Left hindlimb (tissue), 1 donor: ENCODE measurements at places on chromosomes 1 and 21.
A peak's percentile ranks its signal among the peaks of the same experiment; 100 is the strongest.

GRCh38 chr1:229091721-229092136 lies 179.2 kb upstream of the RAB4A start:
- DNase-seq, result no peak

DNA sequence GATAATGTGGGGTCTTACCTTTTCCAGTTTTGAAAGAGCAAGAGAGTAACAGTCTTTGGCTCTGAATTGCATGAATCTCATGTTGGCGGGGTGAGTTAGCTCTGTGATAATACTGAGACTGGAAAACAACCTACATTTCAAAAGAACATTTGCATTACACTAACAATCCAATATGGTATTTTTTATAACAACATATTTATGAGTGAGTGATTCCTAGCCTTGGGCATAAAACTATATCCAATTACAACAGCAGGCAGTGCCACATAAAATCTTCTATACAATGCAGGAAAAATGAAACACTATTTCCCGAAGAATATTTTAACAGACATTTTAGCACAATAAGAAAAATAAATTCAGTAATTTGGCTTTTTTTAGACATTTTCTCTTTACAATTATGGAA lies 303.0 kb downstream of the KCNT2 start:
- no peak for DNase-seq

DNA sequence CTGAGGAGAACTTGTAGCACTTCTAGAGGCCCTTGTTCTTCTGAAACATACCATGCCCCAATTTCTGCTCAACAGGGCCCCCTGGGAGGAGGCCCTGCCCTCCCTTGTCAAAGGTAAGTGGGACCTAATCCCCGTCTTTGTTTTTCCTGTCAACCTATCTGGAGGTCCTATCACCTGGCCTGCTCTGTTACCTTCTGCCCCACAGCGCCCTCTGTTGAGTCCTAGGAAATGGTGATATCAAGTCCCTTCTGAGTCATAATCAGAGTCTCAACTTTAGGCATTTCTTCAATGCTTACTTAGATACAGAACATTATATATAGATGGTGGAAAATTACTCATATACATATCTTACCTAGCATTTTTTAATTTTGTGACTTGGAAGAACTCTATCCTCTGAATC lies 28.2 kb upstream of the FCRL4 start:
- no peak for DNase-seq

DNA sequence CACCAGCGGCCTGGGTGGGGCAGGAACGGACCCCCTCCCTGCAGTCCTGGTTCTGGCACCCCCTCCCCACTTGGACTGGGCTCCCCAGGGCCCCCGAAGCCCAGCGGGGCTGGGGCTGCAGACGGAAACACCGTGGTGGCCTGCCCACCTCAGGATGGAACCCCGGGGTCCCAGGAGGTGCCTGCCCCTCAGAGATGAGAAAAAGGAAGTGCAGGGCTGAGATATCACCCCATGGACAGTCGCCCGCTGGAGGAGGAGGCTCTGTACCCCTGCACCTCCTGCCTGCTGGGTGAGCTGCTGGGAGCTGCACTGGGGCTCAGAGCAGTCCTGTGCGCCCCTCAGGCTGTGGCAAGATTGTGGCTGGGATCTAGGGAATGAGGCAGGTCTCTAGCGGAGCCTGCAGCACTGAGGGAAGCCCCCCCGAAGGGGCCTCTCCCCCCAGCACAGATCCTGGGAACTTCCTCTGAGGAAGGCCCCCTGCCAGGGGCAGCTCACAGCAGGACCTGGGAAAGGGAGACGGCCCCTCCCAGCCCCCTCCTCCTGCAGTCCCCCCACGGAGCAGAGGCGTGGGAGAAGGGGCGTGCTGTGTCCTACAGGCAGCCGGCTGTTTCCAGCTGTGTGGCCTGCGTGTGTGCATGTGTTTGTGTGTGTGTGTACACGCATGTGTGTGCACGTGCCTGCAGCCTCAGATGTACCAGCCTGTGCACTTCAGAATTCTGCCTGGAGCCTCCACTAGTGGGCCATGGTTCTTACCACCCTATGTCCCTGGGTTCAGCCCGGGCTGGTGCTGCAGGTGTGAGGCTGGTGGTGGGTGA lies 6.9 kb downstream of the AGRN start:
- DNase-seq, result peak; percentile 53

- no peak for DNase-seq
Measured at GRCh38 chr1:88990426-88990825, 2.0 kb downstream of the KYAT3 start.
